ENCODE measurements at places on chromosomes 12 and 14.

GRCh38 chr14:63652406-63652805 is 10.7 kb upstream of the WDR89 start:
- no peak for DNase-seq

DNA sequence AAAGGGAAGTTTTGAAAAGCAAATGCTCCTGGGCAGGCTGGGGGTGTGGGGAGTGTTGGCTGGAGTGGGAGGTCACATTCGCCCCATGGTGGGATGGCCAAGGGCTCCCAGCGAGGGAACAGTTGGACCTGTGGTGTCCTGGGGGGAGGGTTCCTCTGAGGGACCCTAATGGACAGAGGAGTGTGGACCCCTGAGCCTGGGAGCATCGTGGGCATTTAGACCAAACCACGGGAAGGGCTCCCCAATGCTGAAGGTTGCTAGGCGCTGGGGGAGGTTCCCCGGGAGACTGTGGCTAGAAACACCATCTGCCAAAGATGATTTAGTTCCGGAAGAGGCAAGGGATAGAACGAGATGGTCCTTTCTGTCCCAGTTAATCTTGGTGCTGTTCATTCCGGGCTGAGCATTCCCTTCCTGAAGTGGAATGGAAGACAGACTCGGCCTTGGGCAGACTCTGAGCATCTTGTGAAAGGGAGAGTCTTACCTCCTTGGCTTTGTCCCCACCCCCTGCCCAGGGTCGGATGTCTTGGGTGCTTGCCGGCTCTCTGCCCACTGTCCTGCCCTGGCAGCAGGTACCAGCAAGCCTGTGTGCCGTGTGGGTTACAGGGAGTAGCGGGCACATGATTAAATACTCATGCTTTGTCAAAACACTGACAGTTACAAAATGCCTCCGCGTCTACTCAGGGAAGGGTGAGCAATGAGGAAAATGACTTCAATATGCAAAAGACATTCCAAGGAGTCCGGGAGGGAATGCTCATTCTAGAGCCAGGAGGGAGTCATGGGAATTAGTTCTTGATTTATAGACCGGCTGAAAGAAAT is 215.9 kb downstream of the CACNA1C start:
- DNase-seq = no peak

GRCh38 chr14:76829650-76830421 is 3.6 kb downstream of the LRRC74A start:
- DNase-seq = no peak

- no peak for DNase-seq
Observed at GRCh38 chr12:114631242-114631641, 52.7 kb downstream of the TBX3 start.

DNA sequence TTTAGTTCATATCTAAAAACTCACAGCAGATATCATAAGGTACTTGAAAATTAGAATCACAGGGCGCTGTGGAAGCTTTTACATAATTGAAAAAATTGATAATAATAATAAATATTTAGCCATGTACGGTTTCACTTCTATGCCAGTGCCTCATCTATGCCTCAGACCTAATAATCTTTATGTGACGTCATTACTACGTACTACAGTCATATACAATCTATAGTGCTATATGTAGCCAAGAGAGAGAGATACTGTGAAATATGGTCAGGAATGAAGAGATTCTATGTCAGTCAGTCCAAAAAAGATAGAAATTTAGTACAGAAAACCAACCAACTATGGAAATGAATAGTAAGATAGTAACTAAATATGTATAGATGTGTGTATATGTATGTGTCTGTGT is 1010.5 kb downstream of the NRXN3 start:
- DNase-seq = no peak

- no peak for DNase-seq
Observed at GRCh38 chr12:26028953-26029735, 70.7 kb downstream of the RASSF8 start.

- no peak for DNase-seq
Observed at GRCh38 chr14:22509036-22509709, 79.9 kb downstream of the DAD1 start.

DNA sequence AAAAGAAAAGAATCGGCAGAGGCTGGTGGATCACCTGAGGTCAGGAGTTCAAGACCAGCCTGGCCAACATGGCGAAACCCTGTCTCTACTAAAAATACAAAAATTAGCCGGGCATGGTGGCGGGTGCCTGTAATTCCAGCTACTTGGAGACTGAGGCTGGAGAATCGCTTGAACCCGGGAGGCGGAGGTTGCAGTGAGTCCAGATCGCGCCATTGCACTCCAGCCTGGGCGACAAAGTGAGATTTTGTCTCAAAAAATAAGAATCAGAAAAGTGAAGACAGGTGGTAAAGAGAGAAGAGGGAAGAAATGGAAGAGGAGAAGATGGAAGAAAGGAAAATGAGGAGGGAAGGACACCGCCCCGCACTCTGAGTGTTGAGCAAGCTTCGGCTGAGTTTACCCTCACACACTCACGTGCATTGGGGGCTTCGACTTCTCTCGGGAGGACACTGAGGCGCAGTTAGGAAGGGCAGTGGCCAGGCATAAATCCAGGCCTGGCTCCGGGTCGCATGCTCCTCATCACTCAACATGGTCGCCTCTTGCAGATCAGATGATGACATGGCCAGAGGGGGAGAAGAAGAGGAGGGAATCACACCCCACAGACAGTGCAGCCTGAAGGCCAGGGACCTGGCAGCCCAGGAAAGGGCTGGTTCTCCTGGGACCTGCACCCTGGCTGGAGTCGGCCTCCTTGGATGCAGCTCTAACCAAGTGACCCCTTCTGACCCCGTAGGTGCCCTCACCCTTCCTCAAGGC is 61.1 kb downstream of the PRMT8 start:
- DNase-seq = no peak

DNA sequence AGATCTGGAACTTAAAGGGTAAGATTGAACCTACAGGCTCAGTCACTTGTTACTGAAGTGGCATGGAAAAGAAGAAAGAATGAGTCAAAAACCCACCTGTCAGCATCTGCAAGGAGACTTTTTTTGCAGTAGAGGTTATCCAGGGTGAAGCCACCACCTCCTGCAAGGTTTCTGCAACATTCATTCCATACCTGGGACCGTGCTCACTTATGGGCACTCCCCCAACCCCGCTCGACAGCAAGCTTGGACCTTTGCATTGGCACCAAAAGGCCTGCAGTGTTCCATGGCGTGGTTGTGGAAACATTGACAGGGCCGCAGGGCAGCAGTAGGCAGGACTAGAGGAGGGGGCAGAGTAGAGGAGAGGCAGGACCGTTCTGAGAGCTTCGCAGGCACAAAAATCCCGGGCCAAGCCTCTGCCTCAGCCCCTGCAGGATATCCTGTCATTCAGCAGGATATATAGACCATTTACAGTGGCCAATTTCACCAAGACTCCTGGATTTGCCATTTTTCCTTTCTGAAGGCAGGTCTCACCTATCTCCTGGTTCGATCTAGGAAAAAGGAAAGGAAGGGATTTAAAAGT is at the start of gene STAB2:
TSS of gene STAB2 (plus strand) at position 483 of the 580 bp plus-strand sequence. CDS start 204 bp downstream, outside the sequence.
- DNase-seq = no peak

DNA sequence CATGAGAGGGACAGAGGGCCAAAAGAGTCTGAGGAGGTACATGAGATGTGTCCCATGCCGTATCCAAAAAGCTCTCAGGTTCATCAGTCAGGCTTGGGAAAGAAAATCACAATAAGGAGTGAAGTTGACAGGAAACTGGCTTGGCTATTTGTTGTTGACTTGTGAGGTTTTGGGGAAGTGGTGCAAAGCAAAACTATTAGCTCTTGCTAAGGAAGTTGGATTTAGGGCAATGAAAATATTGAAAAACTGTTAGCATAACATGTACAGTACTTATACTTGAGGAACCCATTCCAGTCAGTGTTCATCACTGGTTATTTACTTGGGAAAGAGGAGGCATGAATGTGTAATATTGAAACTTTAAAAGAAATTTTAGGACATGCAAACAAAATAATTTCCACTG is 145.9 kb downstream of the DUSP6 start:
- DNase-seq = no peak

DNA sequence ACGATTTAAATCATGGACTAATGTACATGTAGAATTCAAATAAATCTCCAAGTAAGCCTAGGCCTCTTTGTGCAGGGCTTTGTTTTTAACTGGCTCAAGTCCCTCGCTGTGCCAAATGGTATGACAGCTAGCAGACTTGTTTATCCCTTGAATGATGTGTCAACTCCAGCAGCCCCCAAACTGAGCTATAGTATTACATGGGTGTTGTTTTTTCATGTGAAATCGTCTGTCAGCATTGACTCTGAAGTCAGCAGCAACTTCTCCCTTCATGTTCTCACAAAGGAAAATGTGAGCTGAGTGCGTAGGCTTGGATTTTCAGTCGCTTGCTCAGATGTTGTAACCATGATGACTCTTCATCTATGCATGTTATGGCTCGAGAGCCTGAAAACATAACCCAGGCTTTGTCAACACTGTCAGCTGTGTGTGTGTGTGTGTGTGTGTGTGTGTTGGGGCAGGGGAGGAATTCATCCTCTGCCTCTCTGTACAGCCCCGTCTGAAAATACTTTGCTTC is 73.3 kb downstream of the PTHLH start:
- DNase-seq = no peak

DNA sequence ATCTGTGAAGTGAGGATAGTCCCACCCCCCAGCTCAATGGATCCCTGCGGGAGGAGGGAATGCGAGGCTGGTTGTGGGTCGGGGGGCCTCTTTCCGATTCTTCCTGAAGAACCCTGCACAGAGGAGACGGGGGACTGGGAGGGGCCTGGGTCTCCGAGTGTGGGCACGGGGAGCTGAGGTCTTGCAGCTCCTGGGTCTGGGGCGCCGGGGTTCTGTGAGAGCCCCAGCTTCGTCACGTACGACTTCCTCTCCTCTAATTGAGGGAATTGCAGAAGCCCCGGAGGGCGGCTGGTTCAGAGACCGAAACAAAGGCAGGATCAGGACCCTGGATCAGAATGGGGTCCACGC is 66.6 kb downstream of the DIO3 start:
- DNase-seq = no peak

DNA sequence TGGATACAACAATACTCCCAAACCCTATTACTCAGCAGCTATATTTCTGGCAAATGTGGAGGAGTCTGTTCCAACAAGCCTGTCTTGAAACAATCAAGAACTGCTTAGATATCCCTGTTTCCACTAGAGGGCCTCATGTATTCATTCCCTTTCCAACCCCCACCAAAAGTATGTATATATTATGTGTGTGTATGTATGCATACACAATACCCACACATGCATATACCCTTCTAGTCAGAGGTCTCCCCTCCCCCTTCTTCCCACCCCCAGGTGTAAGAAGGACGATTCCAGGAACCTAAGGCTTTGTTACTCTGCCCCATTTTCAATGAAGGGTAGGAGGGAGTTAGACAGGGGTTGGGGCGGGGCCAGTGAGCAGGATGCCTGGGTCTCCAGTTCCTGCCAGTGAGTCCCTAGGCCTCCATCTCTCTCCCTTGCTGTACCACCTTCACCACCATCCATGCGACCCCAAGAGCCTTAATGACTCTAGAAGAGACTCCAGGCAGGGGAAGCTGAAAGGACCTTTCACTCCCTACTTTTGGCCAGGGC is at the start of gene DGKA:
TSS of gene DGKA (plus strand) at position 392 of the 546 bp plus-strand sequence. CDS start 5,342 bp downstream, outside the sequence.
- peak; percentile 46 for DNase-seq

DNA sequence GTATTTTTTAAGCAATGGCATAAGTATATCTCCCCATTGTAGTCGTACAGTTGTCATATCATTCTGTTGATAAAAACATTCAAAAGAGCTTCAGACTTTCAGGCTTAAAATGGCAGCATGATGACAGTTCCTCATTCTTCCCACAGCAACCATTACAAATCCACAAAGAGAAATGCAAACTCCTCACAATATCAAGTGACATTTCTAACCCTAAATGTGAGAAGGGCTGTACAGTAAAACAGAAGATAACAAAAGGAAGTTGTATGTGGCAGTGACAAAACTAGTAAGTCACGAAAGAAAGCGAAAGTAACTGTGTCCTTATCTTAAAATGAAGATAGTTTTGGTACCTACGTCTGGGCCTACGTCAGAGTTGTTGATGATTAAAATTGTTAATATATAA is 46.7 kb downstream of the GXYLT1 start:
- DNase-seq = no peak

GRCh38 chr12:66033151-66033550 is 97.4 kb downstream of the LLPH start:
- no peak for DNase-seq

GRCh38 chr14:64092940-64093339 is 201.2 kb downstream of the ESR2 start:
- no peak for DNase-seq

GRCh38 chr14:34888186-34888585 is 13.0 kb upstream of the BAZ1A start:
- no peak for DNase-seq

- no peak for DNase-seq
Observed at GRCh38 chr12:25839470-25839869, 119.0 kb upstream of the RASSF8 start.

DNA sequence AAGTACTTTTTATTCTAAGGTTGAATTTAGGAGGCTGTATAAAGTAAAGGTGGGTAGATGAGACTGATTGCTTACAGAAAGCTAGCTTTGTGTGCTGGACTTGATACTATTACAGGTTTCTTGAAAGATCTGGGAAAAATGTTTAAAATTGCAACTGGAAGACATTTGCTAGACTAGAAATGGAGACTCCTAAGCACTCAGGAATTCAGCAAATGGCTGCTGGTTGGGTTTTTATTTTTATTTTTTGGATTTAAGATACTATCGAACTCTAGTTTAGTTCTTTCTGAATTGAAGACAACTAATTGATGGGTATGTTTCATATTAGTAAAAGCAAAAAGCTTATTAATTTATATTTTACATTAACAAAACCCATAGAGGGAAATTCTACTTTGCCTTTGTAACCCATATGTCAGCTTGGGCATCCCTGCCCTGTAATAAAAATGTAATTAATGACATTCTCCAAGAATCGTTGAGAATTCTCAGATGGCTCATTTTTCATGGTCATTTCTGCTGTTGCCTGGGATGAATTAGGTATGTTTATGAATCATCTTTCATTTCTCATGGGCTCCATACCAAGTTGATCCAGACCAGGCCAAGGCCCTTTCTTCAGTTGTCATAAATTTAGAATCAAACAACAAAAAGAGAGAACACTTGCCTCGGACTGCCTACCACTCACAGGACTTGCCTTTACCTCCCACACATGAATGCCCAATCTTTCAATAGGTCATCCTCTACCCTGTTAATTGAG is 102.1 kb downstream of the ERGIC2 start:
- no peak for DNase-seq

DNA sequence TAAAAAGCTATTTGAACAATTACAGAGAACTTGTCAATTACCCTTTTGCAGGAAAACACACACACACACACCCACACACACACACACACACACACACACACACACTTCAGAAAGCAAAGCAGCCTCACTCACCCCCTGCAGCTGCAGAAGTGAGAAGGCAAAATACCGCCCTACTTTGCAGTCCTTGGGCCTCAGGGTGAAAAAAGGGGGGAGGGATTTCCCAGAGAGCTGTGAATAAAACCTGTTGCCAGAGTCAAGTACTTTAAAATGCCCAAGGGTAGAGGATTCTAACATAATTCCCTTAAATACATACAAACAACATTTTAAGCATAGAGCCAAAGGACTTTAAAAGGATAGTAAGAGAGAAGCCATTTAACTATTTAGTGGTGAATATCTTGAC is 285.9 kb downstream of the MDGA2 start:
- no peak for DNase-seq

GRCh38 chr14:61876362-61877034 is 114.3 kb downstream of the SNAPC1 start:
- DNase-seq = no peak

All from stimulated activated CD4-positive, alpha-beta T cell treated with anti-CD3 and anti-CD28 coated beads, Interleukin-1b, Interleukin-23, amount 100 ng/mL, for 1 hour (primary cell).